ENCODE measurements at places on chromosomes 5 and 9. TPM values are rescaled to one million over a fixed set of nuclear protein-coding genes. Genes with fewer than 3 reads are reported as not detected.

Gene PCDHA9
- 0.13 TPM for total RNA-seq

Gene EMB
- 99.9 TPM for total RNA-seq

Gene RNF183
- total RNA-seq = not detected

Gene TRPM6
- total RNA-seq = 0.59 TPM

Gene C5orf58
- total RNA-seq = not detected

Gene ZFP2
- 2.0 TPM for total RNA-seq

Gene PCDHA2
- not detected for total RNA-seq

Gene AFAP1L1
- 15.4 TPM for total RNA-seq

Gene SLC36A2
- total RNA-seq = not detected

Gene MYMK
- not detected for total RNA-seq

Gene ENTPD8
- total RNA-seq = 0.37 TPM

Gene SPOCK1
- 14.0 TPM for total RNA-seq

Gene WDR38
- total RNA-seq = not detected

Gene PCDHGC3
- 23.2 TPM for total RNA-seq

Data from spleen (tissue), 13 donors.